Globus pallidus (tissue), 1 donor: ENCODE measurements at places on chromosomes 12 and 14.

GRCh38 chr12:9864913-9865675 lies 4.1 kb downstream of the CLEC2B start:
- no peak for DNase-seq

DNA sequence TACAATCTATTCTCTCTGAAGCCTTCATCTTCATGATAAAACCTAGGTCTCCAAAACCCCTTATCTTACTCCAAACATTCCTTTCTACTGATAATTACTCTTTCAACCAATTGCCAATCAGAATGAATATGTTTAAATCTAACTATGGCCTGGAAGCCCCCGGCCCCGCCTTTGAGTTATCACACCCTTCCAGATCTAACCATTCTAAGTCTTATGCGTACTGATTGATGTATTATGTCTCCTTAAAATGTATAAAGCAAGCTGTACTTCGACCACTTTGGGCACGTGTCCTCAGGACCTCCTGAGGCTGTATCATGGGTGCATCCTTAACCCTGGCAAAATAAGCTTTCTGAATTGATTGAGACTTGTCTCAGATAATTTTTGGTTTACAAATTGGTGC lies 14.4 kb downstream of the PABPN1 start:
- no peak for DNase-seq

- no peak for DNase-seq
These were observed 17.6 kb downstream of the PHLDA1 start for GRCh38 chr12:76014007-76014406.

GRCh38 chr12:79835377-79835843 lies 99.5 kb downstream of the PPP1R12A start:
- no peak for DNase-seq

DNA sequence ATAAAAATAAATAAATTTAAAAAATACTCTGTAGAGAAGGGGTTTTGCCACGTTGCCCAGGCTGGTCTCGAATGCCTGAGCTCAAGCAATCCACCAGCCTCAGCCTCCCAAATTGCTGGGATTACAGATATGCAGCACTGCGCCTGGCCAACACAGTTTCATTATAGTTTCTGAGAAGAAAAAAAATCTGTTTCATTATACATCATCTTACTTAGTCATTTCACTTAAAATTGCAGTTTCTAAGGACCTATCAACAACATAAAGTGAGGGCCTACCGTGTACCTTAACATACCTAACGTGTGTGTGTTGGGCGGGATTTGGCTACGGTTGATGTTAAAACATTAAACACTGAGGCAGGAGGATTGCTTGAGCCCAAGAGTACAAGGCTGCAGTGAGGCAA lies 28.3 kb downstream of the P2RX2 start:
- no peak for DNase-seq

DNA sequence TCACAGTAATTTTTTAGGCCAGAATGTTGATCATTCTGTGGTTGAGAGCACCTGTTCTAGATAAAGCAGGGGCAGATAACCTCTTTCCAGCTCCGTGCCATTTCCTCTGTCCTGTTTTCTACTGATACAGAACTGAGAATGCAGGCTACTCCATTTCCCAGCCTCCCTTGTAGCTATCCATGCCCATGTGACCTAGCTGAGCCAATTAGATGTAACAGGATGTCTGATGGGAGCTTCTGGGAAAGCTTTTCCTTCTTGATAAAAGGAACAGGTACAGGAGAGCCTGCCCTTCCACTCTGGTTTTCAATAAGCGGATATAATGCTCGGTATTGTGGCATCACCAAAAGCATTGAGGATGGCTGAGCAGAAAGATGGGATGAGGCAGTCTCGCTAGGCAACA lies 54.2 kb downstream of the LRRC74A start:
- no peak for DNase-seq

DNA sequence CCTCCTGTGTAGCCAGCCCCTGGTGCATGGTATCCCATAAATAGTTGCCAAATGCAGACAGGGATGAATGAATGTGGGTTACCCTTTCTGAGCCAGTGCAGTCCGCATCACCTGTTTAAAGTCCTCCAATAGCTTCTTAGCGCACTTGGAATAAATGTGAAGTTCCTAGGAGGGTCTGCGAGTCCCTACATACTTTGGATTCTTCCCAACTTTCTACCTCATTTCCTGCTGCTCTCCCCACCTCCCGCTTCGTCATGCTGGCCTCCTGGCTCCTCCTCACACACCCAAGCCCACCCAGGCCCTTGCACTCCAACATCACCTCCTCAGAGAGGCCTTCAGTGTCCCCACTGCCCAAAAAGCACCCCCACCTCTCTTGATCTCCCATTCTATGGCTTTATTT lies 17.7 kb downstream of the RFX4 start:
- no peak for DNase-seq

DNA sequence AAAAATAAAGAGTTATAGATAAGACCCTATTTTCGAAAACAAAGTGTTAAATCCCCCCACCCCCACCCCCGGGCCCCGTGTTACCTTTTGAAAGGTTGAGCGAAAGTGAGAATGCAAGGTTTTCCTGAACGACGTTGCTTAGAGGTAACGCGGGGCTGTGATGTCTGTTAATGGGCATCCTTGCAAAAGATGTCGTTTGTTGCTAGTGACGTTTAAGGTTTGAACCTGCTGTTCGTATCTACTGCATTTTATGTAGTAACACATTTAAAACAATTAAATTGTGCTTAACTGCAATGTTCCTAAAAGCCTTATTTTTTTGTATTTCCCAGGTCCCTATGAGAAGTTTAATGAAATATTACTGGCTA lies 1.2 kb downstream of the CPSF6 start:
- no peak for DNase-seq
